ENCODE measurements at places on chromosomes 3 and 15. TPM values are rescaled to one million over a fixed set of nuclear protein-coding genes. Genes with fewer than 3 reads are reported as not detected.

GRCh38 chr3:45992133-45992729 lies 3.4 kb downstream of the FYCO1 start:
- DNase-seq: no peak

GRCh38 chr3:36417237-36417636 lies 36.9 kb downstream of the STAC start:
- DNase-seq: no peak

- DNase-seq: no peak
Observed at GRCh38 chr3:66703501-66703900, 202.7 kb upstream of the LRIG1 start.

- no peak for DNase-seq
Observed at GRCh38 chr3:10619989-10620832, 114.8 kb upstream of the ATP2B2 start.

- no peak for DNase-seq
Observed at GRCh38 chr15:89837134-89837829, 22.6 kb upstream of the ANPEP start.

GRCh38 chr3:59001675-59002074 lies 48.1 kb downstream of the CFAP20DC start:
- no peak for DNase-seq

DNA sequence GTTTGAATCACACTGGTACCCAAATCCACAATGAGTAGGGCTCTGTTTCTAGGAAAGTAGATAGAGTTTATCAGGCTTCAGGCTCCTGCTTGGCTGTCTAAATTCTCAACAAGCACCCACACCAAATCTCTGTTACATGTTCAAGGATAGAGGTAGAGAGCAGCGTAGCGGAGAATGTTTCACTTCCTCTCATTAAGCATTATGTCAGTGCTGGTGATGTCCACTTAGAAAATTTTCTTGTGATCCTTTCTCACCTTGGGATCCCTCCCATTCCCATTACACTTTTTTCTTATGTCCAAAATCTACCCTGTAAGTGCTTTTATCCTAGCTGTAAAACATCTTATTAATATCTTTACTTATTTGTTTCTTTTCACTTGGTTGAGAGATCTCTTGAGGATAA lies 34.7 kb upstream of the GCSAM start:
- no peak for DNase-seq

DNA sequence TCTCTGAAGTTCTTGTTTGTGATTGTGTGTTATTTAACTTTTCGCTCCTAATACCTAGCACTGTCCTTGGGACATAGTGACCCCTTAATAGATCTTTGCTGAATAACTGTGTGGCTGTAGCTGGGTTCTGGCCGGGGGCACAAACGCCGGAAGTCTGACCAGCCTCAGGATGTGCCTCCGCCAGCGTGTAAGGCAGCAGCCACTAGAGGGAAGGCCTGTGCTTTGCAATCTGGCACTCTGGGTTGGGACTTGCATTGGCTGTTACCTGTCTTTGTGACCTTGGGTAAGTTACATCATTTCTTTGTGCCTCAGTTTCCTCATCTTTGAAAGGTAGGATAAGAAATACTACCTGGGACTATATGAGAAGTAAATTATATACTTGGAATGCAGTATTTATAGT lies 158.7 kb downstream of the GHSR start:
- DNase-seq: no peak

DNA sequence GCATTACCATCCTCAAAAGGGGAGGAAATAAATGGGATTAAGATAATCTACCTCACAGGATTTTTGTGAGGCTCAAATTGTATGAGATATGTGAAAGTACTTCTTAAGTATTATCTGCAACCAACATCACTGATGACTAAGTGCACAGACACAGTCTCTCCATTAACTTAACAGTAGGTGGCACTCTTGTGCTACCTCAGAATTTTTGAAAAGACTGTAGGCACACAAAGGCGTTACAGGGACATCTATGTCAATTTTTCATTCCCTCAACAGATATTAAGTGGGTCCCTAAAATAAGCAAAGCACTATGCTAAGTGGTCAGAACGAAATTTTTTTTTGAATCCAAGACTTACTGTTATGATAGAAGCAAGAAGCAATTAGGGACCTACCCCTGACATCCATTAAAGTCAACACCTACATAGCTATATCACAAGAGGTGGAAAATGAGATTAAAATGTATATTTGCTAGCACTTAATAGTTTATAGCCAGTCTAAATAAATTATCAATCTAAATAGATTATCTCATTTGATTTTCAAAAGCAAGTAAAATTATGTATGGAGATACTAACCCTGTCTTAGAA lies 52.9 kb downstream of the RYK start:
- peak; percentile 74 for DNase-seq

DNA sequence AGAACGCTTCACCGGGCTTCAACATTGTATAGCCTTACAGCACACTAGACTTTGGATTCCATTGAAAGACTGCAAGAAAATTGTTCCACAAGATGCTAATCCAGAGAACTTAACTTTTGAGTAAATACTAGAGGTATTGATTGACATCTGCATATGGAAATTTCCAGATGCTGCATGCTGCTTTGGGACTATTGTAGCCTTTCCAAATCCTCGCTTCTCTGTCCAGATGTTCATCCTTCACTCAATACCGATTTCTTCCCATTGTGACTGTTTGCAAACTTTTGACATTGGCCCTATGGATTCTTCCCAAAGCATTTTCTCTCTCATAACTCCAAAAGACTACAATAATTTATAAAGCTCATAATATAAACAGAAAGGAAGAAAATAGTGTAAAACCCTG lies 41.4 kb downstream of the COL6A6 start:
- DNase-seq: no peak

GRCh38 chr3:57972531-57973111 lies 35.6 kb upstream of the FLNB start:
- peak; percentile 74 for DNase-seq

GRCh38 chr3:11327619-11328018 lies 55.4 kb downstream of the ATG7 start:
- DNase-seq: no peak

- DNase-seq: peak; percentile 57
Observed at GRCh38 chr3:29281344-29282241, 722 bp downstream of the RBMS3 start.

- no peak for DNase-seq
Observed at GRCh38 chr3:146796078-146796477, 190.9 kb upstream of the PLSCR5 start.

DNA sequence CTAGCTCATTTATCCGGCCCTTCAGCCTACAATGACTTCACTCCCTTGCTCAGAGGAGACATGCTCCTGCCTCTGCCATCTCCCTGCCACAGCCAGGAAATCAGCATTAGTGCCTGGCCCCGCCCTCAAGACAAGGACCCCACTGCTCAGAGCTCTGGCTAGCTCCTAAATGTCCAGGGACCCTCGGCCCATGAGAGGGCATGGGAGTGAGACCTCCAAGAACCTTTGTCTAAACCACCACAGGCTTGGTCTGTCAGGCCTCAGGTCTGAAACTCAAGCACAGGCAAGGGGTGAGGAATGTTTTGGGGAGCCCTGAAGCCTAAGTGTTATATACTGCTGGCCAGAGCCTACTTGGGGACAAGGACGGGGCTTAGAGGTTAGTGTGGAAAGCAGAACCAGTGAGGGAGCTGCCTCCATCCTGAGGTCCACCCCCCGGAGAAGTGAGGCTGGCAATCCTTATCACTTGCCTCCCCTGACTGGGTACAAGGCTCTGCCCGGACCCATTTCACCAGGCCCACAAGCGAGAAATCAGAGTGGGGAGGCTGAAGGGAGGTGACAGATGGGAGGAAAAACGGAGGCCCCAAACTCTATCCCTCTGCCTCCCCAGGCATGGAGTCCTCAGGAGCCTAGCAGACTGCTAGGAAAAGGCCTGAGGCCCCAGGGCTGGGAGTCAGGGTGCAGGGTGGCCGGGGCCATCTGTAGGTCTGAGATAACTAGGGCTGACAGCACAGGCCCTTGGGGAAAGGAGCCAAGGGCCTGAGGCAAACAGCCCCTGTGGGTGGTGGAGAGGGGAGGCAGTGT lies 18.8 kb downstream of the SHF start:
- no peak for DNase-seq

DNA sequence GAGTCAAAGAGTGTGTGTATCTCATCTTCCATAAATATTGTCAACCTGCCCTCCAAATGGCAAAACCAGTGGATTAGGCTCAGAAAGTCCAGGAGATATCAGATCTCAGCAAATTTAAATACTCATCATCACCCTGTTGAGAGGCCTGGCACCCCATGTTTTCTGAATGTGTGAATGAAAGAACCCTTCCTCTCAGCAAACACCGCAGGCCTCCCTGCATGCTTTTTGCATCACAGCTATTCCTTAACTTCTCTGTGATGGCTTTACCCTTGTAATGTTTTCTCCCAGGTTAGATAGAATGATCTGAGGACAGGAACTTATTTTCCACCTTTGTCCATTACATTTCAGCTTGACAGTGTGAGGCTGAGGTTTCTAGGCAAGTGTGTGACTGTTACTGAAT lies 43.6 kb upstream of the NMNAT3 start:
- DNase-seq: no peak

GRCh38 chr3:116444819-116445310 lies 422 bp downstream of the LSAMP start:
- DNase-seq: no peak

- DNase-seq: no peak
Observed at GRCh38 chr3:78913711-78914110, 854.1 kb downstream of the ROBO1 start.

- no peak for DNase-seq
Observed at GRCh38 chr3:159627229-159627628, 361.4 kb upstream of the IL12A start.

DNA sequence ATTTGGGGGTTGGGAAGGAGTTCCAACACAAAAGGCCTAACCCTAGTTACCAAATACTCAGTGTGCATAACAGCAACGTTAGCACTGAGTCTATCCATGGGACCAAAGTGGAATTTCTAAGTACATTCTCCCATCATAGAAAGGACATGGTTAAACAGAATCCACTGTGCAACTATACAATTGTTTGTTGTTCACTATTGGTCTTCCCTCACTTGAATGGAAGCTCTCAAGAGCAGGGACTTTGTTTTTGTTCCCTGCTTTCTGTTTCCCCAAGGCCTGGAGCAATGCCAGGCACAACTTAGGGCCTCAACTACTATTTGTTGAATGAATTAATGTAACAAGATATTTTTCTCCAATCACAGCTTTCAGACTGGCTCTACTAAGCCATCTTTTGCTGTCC lies 25.6 kb downstream of the COL8A1 start:
- no peak for DNase-seq

- DNase-seq: no peak
Observed at GRCh38 chr15:45167631-45168205, 20.0 kb downstream of the SHF start.

- DNase-seq: peak; percentile 57
Observed at GRCh38 chr15:71683411-71684274, 126.7 kb upstream of the NR2E3 start.

DNA sequence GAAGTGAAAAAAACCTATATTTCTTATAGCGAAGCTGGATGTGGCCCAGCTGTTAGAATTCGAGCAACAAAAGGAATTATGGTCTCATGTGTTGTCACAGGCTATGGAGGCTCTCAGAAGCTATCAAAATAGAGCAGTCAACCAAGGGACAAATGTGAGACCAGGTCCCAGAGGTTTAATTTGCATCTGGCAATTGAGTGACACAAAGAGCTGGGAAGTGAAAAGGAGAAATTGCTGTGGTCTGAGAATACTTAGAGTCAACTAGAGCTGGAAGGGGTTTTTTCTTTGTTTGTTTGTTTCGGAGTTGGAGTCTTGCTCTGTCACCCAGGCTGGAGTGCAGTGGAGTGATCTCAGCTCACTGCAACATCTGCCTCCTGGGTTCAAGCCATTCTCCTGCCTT lies 61.3 kb upstream of the SMAD3 start:
- DNase-seq: no peak

GRCh38 chr15:63973212-63974009 lies 72.9 kb downstream of the DAPK2 start:
- peak; percentile 8 for DNase-seq

DNA sequence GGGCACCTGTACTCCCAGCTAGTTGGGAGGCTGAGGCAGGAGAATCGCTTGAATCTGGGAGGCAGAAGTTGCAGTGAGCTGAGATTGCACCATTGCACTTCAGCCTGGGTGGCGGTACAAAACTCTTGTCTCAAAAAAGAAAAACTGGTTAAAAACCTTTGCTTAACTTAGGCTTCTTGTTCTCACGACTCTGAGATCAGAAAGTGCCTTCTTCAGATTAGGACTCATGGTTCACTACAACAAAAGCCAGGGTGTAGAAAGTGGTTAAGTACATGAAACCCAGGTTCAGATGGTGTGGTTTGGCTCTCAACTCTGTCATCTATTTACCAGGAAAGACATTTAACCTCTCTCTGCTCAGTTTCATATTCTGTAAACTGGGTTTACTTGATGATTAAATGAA lies 168.4 kb downstream of the TUSC7 start:
- no peak for DNase-seq

- DNase-seq: peak; percentile 90
Observed at GRCh38 chr15:79680720-79681119, 216.1 kb downstream of the MTHFS start.

CYP1A1 gene
- 0.17 TPM for total RNA-seq

CLDN1 gene
- 3.6 TPM for total RNA-seq

MASP1 gene
- not detected for total RNA-seq

WDR48 gene
- 21.2 TPM for total RNA-seq

SCN5A gene
- total RNA-seq: 1.7 TPM

PLSCR4 gene
- total RNA-seq: 13.7 TPM

C3orf33 gene
- total RNA-seq: 7.5 TPM

PCLAF gene
- 180 TPM for total RNA-seq
